Activated CD4-positive, alpha-beta T cell treated with anti-CD3 and anti-CD28 coated beads, Interleukin-2, amount 10 ng/mL, durations not matched to agents 24 days and 14 days (primary cell): ENCODE measurements at places on chromosomes 5 and 9. TPM values are rescaled to one million over a fixed set of nuclear protein-coding genes. Genes with fewer than 3 reads are reported as not detected.
A peak's percentile ranks its signal among the peaks of the same experiment; 100 is the strongest.

DNA sequence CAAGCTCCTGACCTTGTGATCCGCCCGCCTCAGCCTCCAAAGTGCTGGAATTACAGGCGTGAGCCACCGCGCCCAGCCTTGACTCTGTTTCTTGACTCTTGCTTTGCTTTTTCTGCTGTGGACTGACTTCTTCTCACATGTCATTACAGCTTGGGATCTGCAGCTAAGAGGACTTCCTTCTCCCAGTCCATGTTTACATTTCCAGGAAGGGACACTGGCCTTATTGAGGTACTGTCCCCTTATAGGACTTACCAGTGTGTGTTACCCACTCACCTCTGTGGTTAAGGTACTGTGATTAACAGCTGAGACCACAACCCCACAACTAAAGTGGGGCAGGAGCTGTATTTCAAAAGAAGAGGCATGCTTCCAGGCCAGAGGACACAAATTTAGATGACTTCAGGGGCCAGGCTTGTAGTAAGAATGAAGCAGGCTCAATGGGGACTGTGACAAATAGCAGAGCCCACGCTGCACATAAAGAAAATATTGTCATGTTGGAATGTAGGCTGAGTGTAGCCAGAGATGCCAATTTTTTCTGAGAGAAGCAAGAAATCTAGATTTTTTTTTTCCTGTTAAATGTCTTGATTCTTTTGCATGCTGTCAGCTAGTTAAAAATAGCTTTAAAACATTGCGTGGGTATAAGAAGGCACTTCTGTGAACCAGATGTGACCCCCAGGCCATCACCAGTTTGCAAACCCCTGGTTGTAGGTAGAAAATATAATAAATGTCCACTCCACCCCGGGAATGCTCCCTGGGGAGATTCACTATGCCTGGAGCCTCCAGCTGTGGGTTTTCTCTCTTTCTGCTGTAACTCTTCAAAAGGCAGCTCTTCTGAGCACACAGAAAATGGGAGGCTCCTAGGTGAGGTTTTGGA is 75.0 kb downstream of the PTPDC1 start:
- H3K27ac ChIP-seq: no peak overlapping the region
- peaks cover 1% of the 10 kb centered on the region for H3K27me3 ChIP-seq
- H3K4me3 ChIP-seq: no peak overlapping the region
- H3K36me3 ChIP-seq: no peaks in the 10 kb centered on the region
- H3K4me1 ChIP-seq: peaks cover 2% of the 10 kb centered on the region

DNA sequence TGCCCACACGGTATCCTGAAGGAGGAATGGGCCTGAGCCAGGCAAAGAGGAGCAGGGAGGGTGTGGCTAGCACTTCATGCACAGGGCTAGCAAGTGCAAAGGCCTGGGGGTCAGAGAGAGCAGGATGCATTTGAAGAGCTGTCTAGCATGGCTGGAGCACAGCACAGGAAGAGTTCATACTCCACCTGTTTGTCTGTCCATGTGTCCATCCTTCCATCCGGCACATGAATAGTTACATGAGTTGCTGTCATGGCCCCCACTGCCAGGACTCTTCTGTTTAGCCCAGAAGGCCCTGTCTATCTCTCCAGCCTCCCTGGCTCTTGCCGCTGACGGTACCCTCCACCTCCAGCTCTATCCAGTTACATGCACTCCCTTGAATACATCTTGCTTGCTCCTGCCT is 17.1 kb downstream of the RGS3 start:
- no peak for DNase-seq
- no peaks in the 10 kb centered on the region for H3K36me3 ChIP-seq
- H3K27me3 ChIP-seq: peaks cover 14% of the 10 kb centered on the region

GRCh38 chr9:120562861-120563443 is 17.0 kb downstream of the CDK5RAP2 start:
- no peak overlapping the region for H3K27ac ChIP-seq
- peaks cover 48% of the 10 kb centered on the region for H3K36me3 ChIP-seq
- no peak overlapping the region for H3K4me3 ChIP-seq
- H3K4me1 ChIP-seq: peaks cover 8% of the 10 kb centered on the region

- no peaks in the 10 kb centered on the region for H3K27me3 ChIP-seq
- peaks cover 35% of the 10 kb centered on the region for H3K4me1 ChIP-seq
- H3K27ac ChIP-seq: peak overlapping the region; percentile 28
- no peak overlapping the region for H3K4me3 ChIP-seq
Observed at GRCh38 chr9:133362359-133363044, 6.2 kb downstream of the SURF2 start.

GRCh38 chr9:127130661-127131538 is 8.5 kb upstream of the ANGPTL2 start:
- no peak overlapping the region for H3K27ac ChIP-seq
- no peak overlapping the region for H3K4me3 ChIP-seq
- no peaks in the 10 kb centered on the region for H3K4me1 ChIP-seq

- no peaks in the 10 kb centered on the region for H3K27me3 ChIP-seq
- H3K4me1 ChIP-seq: no peaks in the 10 kb centered on the region
- no peak for DNase-seq
- H3K27ac ChIP-seq: no peak overlapping the region
- H3K4me3 ChIP-seq: no peak overlapping the region
Observed at GRCh38 chr9:81237565-81238231, 451.6 kb downstream of the TLE1 start.

DNA sequence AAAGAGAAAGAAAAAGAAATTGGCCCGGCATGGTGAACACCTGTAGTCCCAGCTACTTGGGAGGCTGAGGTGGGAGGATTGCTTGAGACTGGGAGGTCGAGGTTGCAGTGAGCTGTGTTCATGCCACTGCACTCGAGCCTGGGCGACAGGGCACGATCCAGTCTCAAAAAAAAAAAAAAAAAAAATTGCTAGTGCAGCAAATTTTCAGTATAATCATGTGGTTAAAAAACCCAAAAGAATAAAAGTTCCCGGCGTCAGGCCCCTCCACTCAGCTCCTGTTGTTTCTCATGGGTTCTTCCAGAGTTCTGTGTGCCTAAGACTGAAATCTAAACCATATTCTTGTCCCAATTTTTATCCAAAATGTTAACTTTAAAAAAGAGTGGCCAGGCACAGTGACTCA is 49.1 kb downstream of the WNK2 start:
- DNase-seq: no peak
- no peak overlapping the region for H3K4me3 ChIP-seq
- H3K4me1 ChIP-seq: peaks cover 12% of the 10 kb centered on the region
- no peaks in the 10 kb centered on the region for H3K36me3 ChIP-seq

DNA sequence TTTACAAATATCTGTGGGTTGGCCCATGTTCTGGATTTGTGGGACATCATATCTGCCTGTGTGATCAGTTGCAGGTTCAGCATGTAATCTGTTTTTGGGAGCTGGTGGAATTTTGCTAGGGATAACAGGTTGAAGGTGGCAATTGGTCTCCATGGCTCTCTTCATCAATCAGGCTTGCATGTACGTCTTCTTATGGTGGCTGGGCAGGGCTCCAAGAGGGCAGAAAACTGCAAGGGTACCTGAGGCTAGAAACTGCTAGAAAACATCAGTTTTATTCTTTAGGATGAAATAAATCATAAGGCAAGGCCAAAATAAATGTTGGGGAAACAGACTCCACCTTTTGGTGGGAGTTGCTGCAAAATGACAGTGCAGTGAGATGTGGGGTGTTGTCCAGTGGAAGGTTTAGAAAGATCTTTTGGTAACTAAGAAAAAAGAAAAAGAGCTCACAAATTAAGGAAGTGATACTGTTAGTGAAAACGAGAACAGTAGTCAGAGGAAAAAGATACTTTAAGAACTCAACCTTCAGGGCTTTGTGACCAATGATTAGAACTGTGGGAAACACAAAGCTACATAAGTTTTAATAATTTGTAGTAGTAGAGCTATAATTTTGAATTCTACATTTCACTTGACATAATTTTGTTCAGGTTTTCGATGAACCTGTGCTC is 300.7 kb upstream of the IZUMO3 start:
- DNase-seq: no peak
- no peaks in the 10 kb centered on the region for H3K27me3 ChIP-seq
- no peak overlapping the region for H3K4me3 ChIP-seq
- no peak overlapping the region for H3K27ac ChIP-seq
- no peaks in the 10 kb centered on the region for H3K36me3 ChIP-seq

The ANKRD31 gene
- total RNA-seq: 0.33 and 0.47 TPM in 2 replicates

The FBXO10 gene
- 1.9 and 2.7 TPM in 2 replicates for total RNA-seq

The TRAF2 gene
- total RNA-seq: 61.6 and 66.6 TPM in 2 replicates

The TESK1 gene
- 48.7 and 52.9 TPM in 2 replicates for total RNA-seq

The SLC1A3 gene
- total RNA-seq: not detected in 2 replicates
